ENCODE measurements at places on chromosomes 2 and 18. TPM values are rescaled to one million over a fixed set of nuclear protein-coding genes. Genes with fewer than 3 reads are reported as not detected.

- DNase-seq, result no peak
Observed at GRCh38 chr2:214184461-214184860, 226.4 kb upstream of the VWC2L start.

DNA sequence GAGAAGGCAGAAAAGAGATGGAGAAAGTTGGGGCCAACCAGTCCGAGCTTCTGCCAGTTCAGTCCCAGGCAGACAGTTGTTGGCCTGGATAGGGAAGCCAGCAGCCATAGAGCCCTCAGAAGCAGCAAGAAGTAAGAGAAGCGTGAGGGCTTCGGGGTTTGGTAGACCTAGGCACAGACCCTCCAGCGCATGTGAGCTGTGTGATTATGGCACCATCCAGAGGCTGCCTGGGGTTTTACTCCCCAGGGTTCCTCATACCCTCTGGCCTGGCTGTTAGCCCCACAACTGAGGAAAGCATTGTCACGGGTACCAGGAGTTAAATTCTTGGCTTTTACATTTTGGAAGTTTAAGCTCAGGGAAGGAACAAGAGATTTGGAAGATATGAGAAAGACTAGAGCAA lies 93.7 kb upstream of the RAB6C start:
- DNase-seq, result no peak

Gene LCLAT1
- 23.6 TPM for total RNA-seq

Gene UGT1A7
- total RNA-seq, result not detected

DNA sequence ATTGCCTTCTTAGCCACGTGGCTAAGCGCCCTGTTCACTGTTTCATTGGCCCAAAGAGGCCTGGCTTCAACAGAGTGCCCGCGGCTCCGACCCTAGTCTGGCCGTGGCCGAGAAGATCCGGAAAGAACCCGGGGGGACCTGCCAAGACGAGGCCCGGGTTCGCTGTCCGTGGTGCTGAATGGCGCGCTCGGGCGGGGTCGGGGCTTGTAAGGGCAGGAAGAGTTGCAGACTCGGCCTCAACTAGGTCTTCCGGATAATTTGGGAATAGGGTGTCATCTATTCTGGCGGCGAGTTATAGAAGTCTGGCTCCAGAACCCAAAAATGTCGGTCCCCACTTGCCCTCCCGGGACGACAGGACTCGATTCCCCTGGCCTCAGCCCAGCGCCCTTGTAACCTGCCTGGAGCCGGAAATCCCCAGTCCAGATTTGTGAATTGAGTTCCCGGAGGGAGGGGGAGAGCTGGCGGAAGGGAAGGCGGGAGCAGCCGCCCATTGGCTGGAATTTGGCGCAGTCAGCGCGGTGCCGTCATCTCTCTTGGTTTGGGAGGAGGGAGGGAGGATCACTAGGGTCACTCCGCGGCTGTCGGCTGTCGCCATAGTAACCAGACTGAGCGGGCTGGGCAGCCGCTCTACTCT lies 3.5 kb downstream of the CDK5R2 start:
- peak; percentile 64 for DNase-seq
